ENCODE measurements at places on chromosomes 2 and 18.
A peak's percentile ranks its signal among the peaks of the same experiment; 100 is the strongest.

- DNase-seq: no peak
Observed at GRCh38 chr2:234841321-234842015, 110.3 kb upstream of the SH3BP4 start.

DNA sequence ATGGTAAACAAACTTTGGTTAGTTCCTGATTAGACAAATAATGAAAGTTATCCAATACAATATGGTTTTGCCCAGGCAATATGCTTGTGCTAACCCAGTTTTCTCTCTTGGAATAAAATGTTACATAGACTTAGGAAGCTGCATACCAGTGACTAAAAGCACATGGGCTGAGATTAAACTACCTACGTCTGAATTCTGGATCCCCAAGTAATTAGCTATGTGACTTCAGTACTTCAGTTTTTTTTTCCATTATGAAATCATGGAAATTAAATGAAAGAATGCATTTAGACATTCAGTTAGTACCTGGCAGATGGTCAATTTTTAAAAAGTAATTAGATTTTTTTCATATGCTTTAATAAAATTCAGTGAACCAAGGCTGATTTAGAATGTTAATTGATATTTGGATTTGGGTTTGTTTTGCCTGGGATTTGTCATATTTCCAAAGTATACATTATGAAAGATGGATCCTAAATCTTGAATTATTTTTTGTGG lies 213.9 kb downstream of the PTH2R start:
- DNase-seq: no peak

DNA sequence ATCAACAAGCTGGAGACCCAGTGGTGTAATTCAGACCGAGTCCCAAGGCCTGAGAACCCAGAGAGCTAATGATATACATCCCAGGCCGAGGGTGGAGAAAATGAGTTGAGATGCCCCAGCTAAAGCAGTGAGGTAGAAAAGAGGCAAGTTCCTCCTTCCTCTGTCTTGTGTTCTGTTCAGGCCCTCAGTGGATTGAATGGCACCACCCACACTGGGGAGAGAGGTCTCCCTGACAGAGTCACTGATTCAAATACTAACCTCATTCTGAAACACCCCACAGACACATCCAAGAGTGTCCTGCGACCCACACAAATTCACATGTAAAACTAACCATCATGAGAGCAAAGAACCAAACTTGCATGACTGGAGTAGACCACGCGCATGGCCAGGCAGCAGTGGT lies 215.3 kb downstream of the ANAPC1 start:
- peak; percentile 74 for DNase-seq

GRCh38 chr2:54639609-54640008 lies 83.9 kb upstream of the EML6 start:
- DNase-seq: no peak

- DNase-seq: no peak
Observed at GRCh38 chr2:21452263-21452662, 328.5 kb downstream of the TDRD15 start.

DNA sequence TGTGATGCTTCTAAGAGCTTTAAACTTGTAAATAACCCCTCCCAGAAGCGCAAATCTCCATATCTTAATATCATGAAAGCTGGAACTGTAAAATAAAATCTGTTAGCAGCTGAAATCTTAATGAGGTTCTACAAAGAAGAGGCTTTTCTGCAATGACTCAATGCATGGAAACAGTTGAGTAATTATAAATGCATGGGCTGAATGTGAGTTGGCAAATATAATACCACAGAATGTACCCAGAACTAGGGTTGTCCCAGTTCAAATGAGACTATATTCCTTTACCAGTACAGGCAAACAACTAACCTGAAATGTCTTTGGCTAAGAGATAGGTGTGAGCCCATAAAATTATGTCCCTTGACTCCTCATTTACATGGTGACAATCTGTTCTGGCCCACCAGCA lies 52.9 kb downstream of the SATB2 start:
- no peak for DNase-seq

- peak; percentile 56 for DNase-seq
Observed at GRCh38 chr2:106570316-106570715, 83.2 kb downstream of the CD8B2 start.
